Cardiac septum (tissue), 1 donor: ENCODE measurements at places on chromosomes 1 and 21.

DNA sequence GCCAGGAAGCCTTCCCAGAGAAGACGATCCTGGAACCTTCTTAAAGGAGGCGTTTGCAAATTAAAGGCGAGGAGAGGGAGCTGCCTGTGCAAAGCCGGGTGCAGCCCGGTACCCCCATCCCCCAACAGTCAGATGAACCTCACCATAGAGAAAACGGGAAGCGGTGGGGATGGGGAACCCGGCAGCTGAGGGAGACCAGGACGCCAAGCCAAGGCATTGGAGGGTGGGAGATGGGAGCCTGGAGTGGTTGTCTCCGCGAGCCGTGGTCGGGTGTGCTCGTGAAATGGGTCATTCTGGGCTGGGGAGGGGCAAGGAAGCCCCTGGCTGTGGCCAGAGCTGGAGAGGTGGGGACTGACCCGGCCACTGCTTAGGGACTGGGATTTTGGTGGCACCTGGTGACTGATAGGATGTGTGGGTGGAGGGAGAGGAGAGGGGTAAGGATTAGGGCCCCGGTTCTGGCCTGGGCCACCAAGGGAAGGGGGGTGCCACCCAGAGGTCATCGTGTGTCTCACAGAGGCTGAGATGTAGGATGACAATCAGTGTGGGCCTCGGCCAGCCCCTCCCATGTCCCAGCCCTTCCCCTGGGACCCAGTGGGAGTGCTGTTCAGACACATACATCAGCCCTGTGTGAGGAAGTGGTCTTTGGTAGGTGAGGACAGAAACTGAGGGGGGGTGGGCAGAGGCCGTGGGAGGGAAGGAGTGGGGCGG is 676 bp upstream of the PADI2 start:
- peak; percentile 82 for DNase-seq

GRCh38 chr1:68442822-68443556 is 6.8 kb downstream of the RPE65 start:
- DNase-seq, result no peak

- DNase-seq, result no peak
Measured at GRCh38 chr1:45348966-45349677, 8.9 kb upstream of the MUTYH start.

DNA sequence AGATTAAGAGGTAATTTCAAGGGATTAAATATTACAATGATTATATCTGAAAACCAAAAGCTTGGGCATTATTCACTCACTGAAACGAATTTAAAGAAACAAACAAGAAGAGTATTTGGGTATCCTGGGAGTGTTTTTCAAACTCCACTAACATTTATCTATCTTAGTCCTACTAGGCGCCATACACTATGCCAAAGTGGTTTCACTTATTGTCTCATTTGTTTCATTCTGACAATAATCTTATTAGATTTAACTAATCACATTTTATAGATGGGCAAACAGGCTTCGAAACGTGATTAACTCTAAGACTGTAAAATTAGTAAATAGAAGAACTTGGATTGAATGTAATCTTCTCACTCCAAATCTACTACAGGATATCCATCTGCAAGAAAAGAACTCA is 25.4 kb downstream of the ASH1L start:
- no peak for DNase-seq

- no peak for DNase-seq
Measured at GRCh38 chr1:230332575-230333066, 93.5 kb downstream of the PGBD5 start.

DNA sequence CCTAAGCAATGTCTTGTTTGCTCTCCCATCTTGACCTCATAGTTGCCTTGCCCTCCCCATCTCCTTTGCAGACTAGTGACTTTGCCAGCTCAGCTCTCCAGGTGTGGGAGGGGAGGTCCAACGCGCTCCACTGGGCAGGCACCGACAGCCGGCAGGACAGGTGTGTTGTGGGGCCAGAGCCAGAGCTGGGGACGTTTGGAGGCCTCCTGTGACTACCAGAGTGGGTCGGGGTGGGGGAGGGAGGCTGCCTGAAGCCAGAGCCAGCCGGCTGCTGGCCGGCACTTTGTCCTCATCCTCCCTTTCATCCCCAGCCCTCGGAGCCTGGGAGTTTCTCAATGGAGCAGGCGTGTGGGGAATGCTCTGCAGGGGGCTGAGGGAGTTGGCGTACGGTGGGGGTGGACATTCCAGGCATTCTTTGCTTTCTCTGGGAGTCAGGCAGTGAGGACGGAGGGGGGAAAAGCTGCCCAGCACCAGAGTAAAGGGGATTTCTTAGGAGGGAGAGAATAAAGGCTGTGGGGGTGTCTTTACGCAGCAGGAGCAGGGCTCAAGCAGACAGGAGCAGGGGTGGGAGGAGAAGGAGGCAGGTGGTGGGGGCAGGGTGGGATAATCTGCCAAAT is 20.2 kb downstream of the NUAK2 start:
- DNase-seq, result no peak
